ENCODE measurements at places on chromosomes 7 and 10.

- no peak for DNase-seq
Measured at GRCh38 chr10:123854003-123854402, 37.6 kb downstream of the CPXM2 start.

DNA sequence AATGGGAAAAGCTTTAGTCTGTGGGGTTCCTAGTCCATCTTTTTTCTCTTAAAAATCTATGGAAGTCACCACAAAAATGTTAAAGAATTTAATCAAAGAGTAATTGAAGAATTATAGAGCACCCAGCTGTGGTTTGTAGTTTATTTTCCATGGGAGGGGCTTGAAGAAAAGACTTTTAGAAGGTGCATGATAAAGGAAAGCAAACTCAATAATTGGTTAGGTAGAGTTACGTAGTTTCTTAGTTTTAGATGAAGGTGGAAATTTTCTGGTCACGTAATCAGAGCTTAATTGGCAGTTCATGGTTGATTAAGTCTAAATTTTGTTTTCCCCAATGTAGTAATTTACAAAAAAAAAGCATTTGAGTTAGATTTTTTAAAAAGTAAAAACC lies 724 bp downstream of the ZNF107 start:
- DNase-seq, result no peak

DNA sequence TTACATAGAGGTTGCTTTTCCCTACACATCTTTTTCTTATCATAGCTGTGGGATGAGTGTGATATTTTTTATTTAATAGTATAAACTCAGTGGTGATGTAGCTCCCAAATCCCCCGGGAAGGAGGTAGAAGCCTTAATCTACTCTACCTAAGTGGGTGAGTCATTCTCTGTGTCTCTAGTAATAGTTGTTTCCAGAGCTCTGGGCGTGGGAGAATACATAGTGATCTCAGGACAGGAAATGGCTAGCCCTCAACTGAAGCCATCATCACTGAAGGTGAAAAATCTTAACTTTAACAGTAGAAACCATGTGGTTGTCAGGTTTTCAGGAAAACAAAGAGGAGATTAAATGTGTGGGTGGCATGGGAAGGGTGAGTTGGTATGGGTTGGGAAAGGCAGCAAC lies 278.4 kb downstream of the ANKRD30A start:
- DNase-seq, result no peak

DNA sequence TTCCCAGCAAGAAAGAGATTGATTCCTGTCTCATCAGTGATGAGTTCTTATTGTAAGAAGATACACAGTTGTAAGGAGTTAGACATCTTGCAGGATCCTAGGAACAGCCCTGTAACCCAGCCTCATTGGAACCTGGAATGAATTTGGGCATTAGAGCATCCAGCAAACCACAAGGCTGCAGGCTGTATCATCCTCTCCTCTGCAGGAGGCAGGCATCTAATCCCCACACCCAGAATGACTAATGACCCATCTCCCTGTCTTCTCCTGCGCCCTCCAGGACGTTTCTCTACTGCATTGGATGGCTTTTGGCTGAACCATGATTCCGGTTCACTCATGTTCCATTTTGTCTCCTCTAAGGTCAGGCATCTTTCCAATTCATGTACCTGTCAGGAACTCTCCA lies 233.9 kb downstream of the POU6F2 start:
- no peak for DNase-seq

GRCh38 chr10:60917331-60918280 lies 26.4 kb downstream of the RHOBTB1 start:
- no peak for DNase-seq

- DNase-seq, result no peak
Measured at GRCh38 chr10:6770846-6771245, 190.8 kb upstream of the PRKCQ start.

DNA sequence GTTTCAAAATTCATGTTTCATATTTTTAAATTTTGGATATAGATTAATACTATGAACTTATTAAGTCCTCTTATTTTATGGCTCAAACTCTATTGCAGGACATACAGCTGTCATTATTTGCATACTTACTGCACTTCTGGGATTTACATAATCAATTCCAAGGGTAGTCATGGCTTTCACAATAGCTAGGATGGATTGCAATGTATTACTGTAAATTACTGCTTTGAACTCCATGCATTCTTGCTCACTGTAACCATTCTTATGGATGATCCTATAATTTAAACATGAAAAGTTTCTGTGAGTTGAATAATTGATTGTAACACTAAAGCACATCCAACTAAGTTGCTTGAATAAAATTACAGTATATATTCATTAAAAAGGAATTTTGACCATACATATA lies 23.5 kb downstream of the GNAT3 start:
- no peak for DNase-seq

GRCh38 chr7:36741866-36742265 lies 17.6 kb upstream of the AOAH start:
- no peak for DNase-seq

- no peak for DNase-seq
Measured at GRCh38 chr10:87622314-87623004, 37.2 kb upstream of the PAPSS2 start.

Data from SK-N-MC (cell line).